ENCODE measurements at places on chromosomes 3 and 15. TPM values are rescaled to one million over a fixed set of nuclear protein-coding genes. Genes with fewer than 3 reads are reported as not detected.
A peak's percentile ranks its signal among the peaks of the same experiment; 100 is the strongest.

GRCh38 chr3:18087988-18088387, 337.2 kb downstream of the SATB1 start:
- no peak overlapping the region for H3K27ac ChIP-seq
- no peak overlapping the region for H3K4me3 ChIP-seq
- H3K36me3 ChIP-seq = no peaks in the 10 kb centered on the region
- H3K27me3 ChIP-seq = no peaks in the 10 kb centered on the region
- H3K4me1 ChIP-seq = no peaks in the 10 kb centered on the region

DNA sequence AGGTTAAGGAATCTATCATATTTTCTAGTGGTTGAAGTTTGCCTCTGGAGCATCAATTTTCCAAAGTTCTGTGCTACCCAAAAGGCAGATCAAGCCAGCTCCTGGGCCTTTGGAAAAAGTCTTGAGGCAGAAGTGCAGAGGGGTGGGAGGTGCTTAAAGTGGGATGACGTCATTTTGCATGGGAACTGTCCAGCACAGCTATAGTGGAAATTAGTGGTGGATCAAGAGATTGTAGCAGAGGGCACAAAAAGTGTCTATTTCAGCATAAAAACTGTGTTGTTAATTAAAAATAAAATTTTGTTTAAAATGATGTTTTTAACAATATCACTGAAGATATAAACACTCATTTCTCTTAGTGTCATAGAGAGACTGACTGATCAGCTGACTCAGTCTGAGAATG, 221.9 kb downstream of the LRRN1 start:
- no peak overlapping the region for H3K4me3 ChIP-seq
- H3K27ac ChIP-seq = no peak overlapping the region
- no peaks in the 10 kb centered on the region for H3K4me1 ChIP-seq
- no peak for DNase-seq
- no peaks in the 10 kb centered on the region for H3K27me3 ChIP-seq

GRCh38 chr15:59299929-59300617, 72.6 kb downstream of the MYO1E start:
- H3K27me3 ChIP-seq = no peaks in the 10 kb centered on the region
- peaks cover 43% of the 10 kb centered on the region for H3K4me1 ChIP-seq
- peak overlapping the region; percentile 40 for H3K27ac ChIP-seq
- no peaks in the 10 kb centered on the region for H3K36me3 ChIP-seq
- DNase-seq = no peak
- H3K4me3 ChIP-seq = no peak overlapping the region

GRCh38 chr3:179450901-179451264, 387 bp downstream of the GNB4 start:
- H3K36me3 ChIP-seq = no peaks in the 10 kb centered on the region
- H3K27ac ChIP-seq = peak overlapping the region; percentile 94
- H3K4me1 ChIP-seq = peaks cover 49% of the 10 kb centered on the region
- H3K27me3 ChIP-seq = no peaks in the 10 kb centered on the region
- DNase-seq = no peak

- peaks cover 43% of the 10 kb centered on the region for H3K4me1 ChIP-seq
- no peak for DNase-seq
- no peaks in the 10 kb centered on the region for H3K27me3 ChIP-seq
Measured at GRCh38 chr15:100601163-100601562, 821 bp downstream of the LINS1 start.

DNA sequence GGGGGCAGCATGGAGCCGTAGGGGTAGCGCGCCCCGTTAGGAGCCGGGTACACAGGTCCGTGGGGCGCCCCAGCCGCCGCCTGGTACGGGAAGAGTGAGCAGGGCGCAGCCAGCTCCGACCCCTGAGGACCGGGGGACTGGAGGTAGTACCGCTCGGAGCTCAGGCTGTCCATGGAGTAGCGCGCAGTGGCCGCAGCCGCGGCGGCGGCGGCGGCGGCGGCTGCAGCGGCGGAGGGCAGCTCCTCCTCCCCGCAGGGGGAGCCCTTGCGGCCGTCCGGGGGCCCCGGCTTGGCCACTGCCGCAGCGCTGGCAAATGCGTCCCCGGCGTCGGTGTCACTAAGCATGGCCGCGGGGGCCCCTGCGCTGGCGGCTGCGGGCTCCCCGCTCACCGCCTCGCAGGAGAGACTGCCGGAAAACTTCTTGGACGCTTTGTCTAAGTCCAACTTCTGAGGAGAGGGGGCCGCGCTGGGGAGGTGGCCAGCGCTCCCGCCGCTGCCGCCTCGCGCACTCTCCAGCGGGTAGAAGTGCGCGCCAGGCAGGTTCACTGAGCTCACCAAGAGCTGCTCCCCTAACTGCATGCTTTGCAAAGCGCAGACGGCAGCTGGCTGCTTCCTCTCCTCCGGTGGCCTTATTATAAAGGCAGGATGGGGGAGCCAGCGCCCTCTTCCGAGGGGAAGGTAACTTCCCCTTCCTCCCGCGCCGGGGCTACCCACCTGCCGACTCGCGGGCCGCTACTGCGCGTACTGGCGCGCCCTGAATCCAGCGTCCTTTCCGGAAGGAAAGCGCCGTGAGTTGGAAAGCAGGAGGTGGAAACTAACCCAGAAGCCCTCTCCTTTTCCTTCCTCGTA, at the start of gene EOMES:
EOMES (minus strand) TSS at position 607 of the 848 bp plus-strand sequence; CDS start at position 578, 29 bp downstream.
- peaks cover 35% of the 10 kb centered on the region for H3K4me1 ChIP-seq
- DNase-seq = no peak
- H3K36me3 ChIP-seq = no peaks in the 10 kb centered on the region
- H3K27me3 ChIP-seq = peaks cover 70% of the 10 kb centered on the region

- H3K4me1 ChIP-seq = peaks cover 64% of the 10 kb centered on the region
- peaks cover 10% of the 10 kb centered on the region for H3K36me3 ChIP-seq
- H3K4me3 ChIP-seq = no peak overlapping the region
- no peak for DNase-seq
- H3K27me3 ChIP-seq = no peaks in the 10 kb centered on the region
Measured at GRCh38 chr15:57680021-57680420, 26.5 kb upstream of the POLR2M start.

The UPK1B gene
- total RNA-seq = not detected

The HYAL1 gene
- total RNA-seq = 15.6 TPM

GRCh38 chr3:71191031-71191482, 392.5 kb downstream of the FOXP1 start:
- H3K27ac ChIP-seq = no peak overlapping the region
- no peak for DNase-seq
- peaks cover 9% of the 10 kb centered on the region for H3K4me1 ChIP-seq
- H3K4me3 ChIP-seq = no peak overlapping the region
- H3K36me3 ChIP-seq = peaks cover 5% of the 10 kb centered on the region
- no peaks in the 10 kb centered on the region for H3K27me3 ChIP-seq

Data from esophagus muscularis mucosa (tissue), 4 donors.